Stromal cell of bone marrow (primary cell): ENCODE measurements at places on chromosomes 7 and 10.

- DNase-seq, result no peak
Measured at GRCh38 chr7:149716007-149716931, 57.1 kb downstream of the ZNF467 start.

GRCh38 chr7:94655126-94655847 lies 646 bp downstream of the SGCE start:
- DNase-seq, result no peak

DNA sequence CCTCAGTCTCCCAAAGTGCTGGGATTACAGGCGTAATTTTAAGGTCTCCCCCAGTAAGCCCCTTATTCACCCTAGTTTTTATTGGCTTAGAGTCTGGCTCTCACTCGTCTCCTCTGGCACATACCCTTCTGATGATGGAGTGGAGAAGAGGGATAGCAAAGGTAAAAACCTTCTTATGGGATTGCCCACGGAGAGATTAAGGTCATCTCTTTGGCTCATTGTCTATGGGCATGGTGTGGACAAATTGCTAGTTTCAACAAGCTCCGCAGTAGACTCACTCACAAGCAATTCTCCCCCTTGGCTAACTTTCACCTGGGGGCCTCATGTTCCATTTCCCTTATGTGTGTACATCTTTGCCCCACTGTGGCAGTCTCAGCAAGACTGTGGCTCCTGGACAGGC lies 22.4 kb upstream of the TSGA13 start:
- no peak for DNase-seq

DNA sequence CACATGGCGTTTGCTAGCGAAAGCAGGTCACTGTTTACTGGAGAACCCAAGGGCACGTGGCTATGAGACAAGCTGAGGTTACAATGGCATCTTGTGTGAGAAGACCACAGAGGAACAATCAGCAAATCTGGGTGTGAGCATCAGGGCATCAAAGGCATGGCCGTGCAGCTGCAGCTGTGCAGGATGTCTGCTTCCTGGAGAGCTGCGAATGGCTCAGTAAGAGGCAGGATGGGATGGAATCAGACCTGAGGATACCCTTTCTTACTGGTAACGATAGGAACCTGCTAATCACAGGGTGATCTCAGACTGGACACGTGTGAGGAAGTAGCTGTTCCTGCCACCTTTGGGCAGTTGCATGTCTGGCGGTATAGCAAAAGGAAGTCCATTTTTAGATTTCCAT lies 119.5 kb downstream of the RNF216 start:
- no peak for DNase-seq

GRCh38 chr7:41641011-41641664 lies 61.8 kb downstream of the INHBA start:
- DNase-seq, result no peak

GRCh38 chr7:143882020-143882603 lies 19.9 kb downstream of the TCAF1 start:
- DNase-seq, result no peak
